Mucosa of gallbladder (tissue), 1 donor: ENCODE measurements at places on chromosomes 11 and 22. TPM values are rescaled to one million over a fixed set of nuclear protein-coding genes. Genes with fewer than 3 reads are reported as not detected.

Gene GAL3ST1
- total RNA-seq: 102 TPM

Gene TRIM64C
- total RNA-seq: not detected

Gene TRIM6
- 2.1 TPM for total RNA-seq

Gene CALCA
- not detected for total RNA-seq

Gene CHRM4
- total RNA-seq: not detected

Gene MAJIN
- total RNA-seq: not detected

Gene TMEM191C
- 2.8 TPM for total RNA-seq

Gene INPP5J
- 8.7 TPM for total RNA-seq
